Cardiac septum (tissue), 1 donor: ENCODE measurements at places on chromosomes 3 and 15.
A peak's percentile ranks its signal among the peaks of the same experiment; 100 is the strongest.

DNA sequence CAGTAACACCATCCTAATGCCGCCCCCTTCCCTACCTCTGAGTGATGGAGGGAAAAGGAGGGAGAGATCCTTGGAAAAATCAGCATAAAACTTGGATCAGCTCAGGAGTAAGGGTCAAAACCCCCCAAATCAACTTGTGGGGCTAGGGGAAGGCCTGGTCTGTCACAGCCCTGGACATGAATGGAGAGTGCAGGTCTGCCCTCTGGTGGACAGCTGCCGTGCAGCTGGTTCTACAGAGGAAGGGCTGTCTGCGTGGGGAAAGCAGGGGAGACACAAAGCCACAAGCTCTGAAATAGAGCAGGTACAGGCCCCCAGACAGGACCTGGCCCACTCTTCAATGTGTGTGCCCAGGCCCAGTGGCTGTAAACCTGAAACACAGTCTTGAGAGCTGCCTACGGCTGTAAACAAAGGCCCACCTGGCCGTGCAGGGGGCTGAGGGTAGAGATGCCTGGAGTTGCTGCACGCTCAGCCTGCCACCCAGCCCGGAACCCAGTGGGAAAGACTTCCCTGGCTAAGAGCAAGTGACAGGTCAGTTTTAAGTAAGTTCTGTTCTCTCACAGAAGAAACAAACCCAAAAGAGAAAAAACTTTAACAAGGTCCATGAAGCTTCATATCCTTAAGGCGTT is 16.4 kb downstream of the CLK3 start:
- DNase-seq, result no peak

- no peak for DNase-seq
Observed at GRCh38 chr3:174547801-174548435, 311.2 kb upstream of the NAALADL2 start.

GRCh38 chr3:65042675-65043074 is 354.9 kb upstream of the ADAMTS9 start:
- DNase-seq, result no peak

- peak; percentile 86 for DNase-seq
Observed at GRCh38 chr15:63501256-63502089, 2.9 kb upstream of the USP3 start.
